ENCODE measurements at places on chromosomes 16 and 17.

GRCh38 chr17:79355165-79355564 is 255.7 kb downstream of the RBFOX3 start:
- no peak for DNase-seq

DNA sequence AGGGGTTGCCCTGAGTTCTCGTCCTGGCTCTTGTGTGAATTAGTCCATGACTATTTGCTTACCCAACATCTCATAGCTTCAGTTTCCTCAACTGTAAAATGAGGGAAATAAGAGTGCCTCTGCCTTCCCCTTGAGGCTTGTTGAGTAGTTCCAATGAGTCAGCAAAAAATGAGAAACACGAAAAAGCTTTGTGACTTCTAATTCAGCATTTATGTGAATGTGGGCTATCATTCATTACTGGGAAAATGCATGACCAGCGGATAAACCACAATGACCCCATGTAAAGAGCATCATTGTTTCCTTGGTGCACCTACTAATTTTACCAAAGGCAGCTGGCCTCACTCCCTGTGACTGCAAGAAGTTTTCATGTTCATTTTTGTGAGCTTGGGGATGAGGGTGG is 374.6 kb upstream of the HSBP1 start:
- no peak for DNase-seq

GRCh38 chr16:31376705-31377104 is 16.4 kb upstream of the ITGAD start:
- DNase-seq: no peak

GRCh38 chr17:76667786-76668453 is 24.4 kb upstream of the ST6GALNAC1 start:
- no peak for DNase-seq

DNA sequence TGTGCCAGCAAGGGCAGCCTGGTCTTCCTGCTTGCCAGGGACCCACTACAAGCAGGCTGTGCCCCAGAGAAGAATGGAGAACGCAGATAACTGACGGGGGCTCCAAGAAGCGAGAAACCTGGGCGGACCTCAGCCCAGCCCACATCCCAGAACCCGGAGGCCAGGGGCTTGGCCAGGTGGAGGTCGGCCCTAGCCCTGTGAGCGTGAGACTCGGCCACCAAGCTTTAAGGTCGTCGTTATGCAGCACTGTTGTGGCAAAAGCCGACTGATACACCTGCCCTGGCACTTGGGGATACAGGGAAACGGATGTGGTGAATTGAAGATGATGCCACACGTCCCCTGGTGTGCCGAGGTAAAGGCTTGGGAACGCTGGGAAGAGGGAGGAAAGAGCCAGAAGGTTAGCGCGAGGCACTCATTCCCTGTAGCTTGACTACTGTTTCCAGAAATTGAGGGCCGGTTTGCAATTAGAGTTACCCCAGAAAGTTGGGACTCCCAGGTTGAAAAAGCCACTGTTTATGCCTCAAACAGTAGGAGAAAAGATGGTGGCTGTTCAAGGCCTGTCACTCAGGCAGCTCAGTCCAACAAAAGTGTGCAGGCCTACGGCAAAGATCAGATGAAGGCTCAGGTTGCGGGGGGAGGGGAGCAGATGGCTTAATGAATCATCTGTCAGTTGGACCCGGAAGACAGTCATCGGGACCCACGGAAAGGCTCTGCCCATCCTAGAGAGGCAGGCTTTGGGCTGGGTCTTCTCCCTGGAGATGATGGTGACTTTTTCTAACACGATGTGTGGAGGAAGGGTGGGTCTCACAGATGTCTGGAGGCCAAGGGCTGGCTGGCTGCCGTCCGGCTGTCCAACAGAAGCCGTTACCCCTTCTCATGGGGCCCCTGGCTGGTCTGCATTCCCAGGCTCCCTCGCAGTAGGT is 45.6 kb upstream of the BAHCC1 start:
- DNase-seq: peak; percentile 88

DNA sequence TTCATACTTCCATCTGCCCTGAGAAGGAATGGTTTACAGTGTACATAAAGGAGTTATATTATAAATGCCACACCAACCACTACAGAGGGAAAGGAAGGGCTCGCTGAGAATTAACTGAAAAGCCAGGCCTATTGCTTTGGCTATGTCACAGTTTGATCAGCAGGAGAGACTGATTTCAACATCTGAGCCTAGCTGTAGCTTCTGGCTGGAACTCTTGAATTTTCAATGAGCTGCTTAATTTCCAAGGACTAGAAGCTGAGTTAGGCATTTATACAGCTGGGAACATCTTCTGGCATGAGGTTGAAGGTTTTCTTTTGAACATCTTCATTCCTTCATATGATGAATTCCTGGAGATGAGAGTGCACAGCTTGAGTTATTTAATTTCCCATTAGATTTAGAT is 47.6 kb upstream of the GNAO1 start:
- DNase-seq: peak; percentile 1

GRCh38 chr16:21194771-21195301 is 16.5 kb downstream of the ZP2 start:
- peak; percentile 78 for DNase-seq

- DNase-seq: peak; percentile 58
These were observed 2.9 kb upstream of the BCL6B start for GRCh38 chr17:7019839-7020519.

GRCh38 chr17:81003711-81004475 is 12.3 kb downstream of the CHMP6 start:
- no peak for DNase-seq

- DNase-seq: no peak
These were observed 83.9 kb downstream of the YPEL2 start for GRCh38 chr17:59415397-59415796.

DNA sequence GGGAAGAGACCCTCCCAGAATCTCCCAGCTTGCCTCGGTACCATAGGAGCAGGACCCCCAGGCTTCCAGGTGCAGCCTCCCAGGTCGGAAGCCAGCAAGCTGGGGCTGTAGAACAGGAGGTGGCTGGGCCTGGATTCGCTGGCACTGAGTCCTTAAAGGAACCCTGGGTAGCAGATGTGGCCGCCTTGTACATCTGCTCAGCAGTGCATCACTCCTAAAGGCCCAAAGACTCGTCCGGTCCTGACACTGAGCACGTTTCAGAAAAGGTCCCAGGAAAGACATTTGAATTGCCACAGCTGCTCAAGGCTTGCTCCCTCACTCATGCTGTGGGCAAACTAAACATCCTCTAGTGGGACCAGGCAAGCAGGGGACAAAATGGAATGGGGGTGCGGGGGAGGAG is 172.8 kb downstream of the RAB11FIP4 start:
- no peak for DNase-seq

- no peak for DNase-seq
These were observed 813 bp upstream of the THAP11 start for GRCh38 chr16:67841198-67841815.

- no peak for DNase-seq
These were observed 219.0 kb downstream of the UTP18 start for GRCh38 chr17:51479303-51479702.

GRCh38 chr17:29533976-29534375 is 32.9 kb downstream of the ABHD15 start:
- DNase-seq: no peak

Data from tongue (tissue), 3 donors.